ENCODE measurements at places on chromosomes 4 and X.

DNA sequence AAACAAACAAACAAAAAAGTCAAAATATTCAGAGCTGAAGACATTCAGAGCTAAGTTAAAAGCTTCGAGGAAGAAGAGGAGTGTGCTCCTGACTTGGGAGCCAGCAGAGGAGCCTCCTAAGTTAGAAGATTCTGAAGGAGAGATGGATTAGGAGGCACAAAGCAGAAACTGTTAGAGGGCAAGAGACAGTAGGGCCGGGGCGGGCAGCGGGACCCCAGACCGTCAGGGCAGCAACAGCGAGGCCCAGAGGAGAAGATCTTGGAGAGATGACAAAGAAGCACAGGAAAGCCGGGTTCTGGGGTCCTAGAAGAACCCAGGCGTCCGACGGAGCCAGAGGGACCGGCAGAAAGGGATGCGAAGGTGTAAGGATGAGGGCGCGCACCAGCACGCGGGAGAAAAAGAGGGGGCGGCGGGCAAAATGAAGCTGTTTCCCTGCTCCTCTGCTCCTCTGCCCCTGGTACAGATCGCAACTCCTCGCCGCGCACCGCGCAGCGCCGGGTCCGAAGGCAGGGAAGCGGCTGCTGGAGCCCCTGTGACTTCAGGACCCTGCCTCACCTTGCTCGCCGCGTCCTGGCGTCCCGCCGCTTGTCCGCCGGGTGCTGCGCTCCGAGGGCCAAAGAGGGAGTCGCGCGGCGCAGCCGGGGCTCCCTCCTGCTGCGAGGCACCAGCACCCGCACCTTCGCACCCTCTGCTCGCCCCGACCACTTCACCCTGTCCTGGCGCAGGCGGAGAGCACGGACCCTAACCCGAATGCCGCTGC is 477 bp downstream of the KLHL13 start:
- no peak for DNase-seq

DNA sequence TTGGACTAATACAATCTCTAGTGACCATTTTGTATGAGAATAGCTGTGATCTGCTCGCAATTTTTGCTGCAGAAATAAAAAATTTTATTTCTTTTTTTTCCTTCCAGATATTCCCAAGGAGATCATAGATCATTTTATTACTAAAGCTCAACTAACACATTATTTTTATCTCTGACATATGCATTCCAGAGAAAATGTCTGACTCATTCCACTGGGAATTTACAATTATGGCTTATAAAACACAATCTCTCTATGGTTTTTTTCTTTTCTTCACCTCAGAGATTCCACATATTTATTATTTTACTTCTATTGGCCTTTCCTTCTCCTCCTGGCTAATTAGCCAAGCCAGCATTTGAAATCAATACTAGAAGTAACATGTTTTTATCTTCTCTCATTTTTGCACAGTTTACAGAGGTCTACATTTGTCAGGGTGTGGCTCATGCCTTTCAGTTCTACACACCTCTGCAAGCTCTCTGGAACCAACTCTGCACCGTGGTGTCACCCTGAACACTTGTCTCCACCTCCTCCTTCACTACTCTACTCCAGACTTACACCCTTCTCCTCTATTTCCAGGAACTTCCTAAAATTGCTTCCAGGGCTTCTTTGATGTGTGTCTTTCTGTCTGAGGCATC is 59.8 kb upstream of the GPM6A start:
- no peak for DNase-seq

DNA sequence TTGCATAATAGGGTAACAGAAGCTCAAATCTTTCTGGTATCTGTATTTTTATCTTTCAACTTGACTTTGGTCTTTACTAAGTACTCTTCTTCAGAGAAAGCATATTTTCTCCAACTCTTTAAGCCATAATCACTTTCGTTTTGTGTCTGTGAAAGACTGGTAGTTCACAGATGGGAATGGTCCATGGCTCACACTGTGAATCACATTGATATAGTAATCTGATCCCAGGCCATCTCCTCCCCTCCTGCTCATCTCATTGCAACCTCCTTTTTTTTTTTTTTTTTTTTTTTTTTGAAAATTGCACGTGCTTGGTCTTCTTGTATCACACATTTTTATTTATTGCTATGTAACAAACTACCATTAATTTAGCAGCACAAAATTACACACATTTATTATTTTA is 694.5 kb upstream of the SLIT2 start:
- DNase-seq: no peak

GRCh38 chr4:25433966-25434827 is 57.1 kb downstream of the ANAPC4 start:
- no peak for DNase-seq

DNA sequence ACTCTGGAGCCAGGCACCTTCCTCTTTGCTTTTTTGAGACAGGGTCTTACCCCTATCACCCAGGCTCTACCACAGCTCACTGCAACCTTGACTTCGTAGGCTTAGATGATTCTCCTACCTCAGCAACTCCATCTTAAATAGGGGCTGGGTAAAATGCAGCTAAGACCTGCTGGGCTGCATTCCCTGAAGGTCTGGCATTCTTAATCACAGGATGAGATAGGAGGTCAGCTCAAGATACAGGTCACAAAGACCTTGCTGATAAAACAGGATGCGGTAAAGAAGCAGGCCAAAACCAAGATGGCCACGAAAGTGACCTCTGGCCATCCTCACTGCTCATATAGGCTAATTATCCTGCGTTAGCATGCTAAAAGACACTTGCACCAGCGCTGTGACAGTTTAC is 770.8 kb upstream of the PRKX start:
- no peak for DNase-seq

DNA sequence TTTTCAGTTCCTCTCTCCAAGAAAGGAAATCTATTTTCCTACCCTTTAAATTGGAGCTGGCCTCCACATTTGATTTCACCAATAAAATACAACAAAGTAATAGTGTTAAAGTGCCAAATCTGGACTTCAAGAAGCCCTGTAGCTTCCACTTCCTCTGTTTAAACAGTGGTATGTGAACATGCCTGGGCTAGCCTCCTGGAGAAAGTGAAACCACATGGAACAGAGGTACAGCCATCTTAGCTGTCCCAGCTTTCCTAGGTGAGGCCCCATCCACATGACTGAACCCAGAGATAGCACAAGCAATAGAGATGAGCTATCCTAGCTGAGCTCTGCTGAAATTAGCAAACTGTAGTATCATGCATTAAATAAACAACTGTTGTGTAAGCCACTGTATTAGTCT is 131.8 kb upstream of the VCX start:
- DNase-seq: no peak

- no peak for DNase-seq
Measured at GRCh38 chrX:13090027-13090338, 45.6 kb upstream of the FAM9C start.

- no peak for DNase-seq
Measured at GRCh38 chr4:56099378-56099786, 150.6 kb downstream of the CEP135 start.

- DNase-seq: no peak
Measured at GRCh38 chr4:147840838-147841738, 109.2 kb downstream of the ARHGAP10 start.

DNA sequence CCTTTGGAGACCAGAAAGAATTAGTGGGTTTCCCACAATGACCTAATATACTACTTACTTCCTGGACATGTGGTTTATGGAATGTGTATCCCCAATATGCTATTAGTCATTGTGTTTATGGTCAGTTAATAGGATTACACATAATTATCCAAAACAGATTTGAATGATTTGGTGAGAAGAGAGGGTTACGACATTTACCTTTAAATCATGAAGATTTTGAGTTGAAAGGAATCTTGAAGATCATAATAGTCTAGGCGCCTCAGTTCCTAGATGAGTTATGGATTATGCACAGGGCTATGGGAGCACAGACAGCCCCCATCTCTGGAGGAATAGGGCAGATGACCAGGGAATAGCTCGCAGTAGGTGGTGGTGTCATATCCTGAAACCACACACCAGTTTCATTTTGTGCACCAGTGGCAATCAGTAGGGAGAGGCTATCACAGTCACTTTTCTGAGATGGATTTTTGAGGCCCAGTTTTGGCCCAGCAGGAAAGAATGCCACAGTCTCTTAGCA is 61.3 kb downstream of the SEPTIN11 start:
- DNase-seq: no peak

DNA sequence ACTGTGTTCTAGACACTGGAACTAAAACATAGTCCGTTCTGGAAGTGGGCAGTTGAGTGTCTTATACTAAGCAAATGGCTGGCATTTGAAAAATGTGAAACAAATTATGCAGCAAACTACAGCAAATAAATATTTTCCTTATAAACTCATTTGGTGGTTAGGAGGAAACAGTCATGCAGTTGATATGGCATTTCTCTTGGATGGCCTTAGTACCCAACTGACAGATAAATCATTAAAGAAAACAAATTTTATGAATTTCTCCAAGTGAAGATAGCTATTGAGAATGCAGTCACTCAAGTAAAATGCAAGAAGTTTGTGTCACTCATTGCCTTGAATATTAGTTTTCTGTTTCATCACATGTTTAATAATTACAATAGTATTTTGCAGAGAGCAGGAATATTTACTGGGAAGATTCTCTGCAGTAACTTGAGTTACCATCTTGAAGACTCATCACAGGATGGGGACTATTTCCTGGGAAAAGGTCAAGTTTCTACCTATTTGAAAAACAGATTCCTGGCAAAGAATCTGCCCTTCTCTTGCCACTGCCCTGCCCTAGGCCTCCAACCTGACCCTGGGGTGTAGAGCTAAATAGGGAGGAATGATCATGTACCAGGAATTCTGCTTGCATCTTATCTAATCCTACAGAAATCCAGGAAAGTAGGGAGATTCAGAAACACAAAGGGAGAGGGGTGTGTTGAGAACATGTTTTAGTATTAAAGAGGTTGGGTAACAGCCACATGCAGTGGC is 105.9 kb downstream of the SH3RF1 start:
- DNase-seq: no peak

- DNase-seq: no peak
Measured at GRCh38 chr4:20723019-20723418, 22.8 kb downstream of the PACRGL start.

- DNase-seq: no peak
Measured at GRCh38 chrX:82848111-82848510, 660.0 kb upstream of the POU3F4 start.

DNA sequence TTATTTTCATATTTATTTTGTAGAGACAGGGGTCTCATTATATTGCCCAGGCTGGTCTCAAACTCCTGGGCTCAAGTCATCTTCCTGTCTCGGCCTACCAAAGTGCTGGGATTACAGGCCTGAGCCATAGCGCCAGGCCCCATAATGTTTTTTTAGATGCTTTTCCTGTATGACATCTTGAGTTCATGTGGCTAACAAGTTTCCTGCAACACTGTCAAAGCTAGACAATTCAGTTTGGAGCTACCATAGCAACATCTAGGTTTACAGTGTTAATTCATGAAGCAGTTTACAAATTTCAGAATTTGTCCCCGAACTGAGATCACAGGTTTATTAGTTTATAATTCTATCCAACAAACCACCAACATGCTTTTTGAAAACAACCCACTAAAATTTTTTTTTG is 6.4 kb upstream of the IL13RA2 start:
- DNase-seq: no peak

- DNase-seq: no peak
Measured at GRCh38 chr4:179678093-179678814, 2236.0 kb upstream of the AGA start.

DNA sequence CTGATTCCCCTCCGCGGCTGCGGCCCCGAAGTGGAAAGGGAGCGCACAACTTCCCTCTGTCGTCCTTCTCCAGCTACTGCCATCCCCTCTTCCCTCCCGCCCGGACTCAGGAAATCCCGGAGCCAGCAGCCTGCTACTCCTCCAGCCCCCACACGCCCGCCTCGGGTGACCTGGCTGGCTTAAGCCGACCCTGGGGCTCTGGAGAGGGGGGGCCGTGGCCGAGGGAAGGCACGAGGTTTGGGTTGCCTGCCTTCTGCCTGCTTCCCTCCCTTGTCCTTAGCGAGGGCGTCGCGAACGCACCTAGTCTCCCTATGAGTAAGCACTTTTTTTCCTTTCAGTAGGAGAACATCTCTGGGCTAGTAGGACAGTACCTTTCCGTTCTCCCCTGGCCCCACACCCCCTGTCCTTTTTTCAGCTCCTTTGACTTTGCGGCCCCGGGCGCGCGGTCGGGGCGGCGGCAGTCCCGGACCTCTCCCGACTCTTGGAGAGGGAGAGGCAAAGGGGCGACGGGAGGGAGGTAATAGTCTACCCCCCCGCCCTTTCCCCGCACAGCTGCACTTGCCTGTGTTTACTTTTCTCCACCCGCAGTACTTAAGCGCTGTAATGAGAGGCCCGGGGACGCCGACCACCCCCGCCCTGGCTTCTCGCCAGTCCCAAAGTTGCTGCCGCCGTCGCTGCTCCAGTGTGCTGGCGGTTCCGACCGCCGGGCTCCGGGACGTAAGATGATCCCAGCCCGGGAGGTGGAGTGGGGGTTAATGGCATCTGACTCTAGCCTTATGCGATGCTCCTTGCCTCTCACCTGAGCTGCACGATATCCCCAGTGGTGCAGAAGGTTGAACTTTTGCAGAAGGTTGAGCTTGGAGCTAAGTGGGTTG is 868 bp downstream of the PLS3 start:
- DNase-seq: no peak

DNA sequence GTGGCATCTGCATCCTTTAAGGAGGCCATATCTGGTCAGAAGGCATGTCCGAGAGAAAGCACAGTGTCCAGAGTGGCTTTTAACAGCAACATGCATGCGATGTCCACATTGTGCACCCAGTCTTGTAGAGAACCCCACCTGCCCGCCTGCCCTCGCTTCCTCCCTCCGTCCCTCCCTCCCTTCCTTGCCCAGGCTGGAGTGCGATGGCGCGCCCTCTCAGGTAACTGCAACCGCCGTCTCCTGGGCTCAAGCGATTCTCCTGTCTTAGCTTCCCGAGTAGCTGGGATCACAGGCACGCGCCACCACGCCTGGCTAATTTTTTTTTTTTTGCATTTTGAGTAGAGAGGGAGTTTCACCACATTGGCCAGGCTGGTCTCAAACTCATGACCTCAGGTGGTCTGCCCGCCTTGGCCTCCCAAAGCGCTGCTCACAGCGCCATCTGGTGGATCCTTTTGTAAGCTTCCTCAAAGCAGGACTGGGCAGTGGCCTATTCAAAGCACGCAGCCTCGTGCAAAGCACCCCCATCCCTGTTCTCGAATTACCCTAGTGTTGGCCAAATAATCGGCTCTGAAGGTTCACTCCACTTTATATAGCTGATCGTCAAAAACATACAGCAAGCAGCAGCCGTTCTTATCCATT is 15.0 kb downstream of the BRCC3 start:
- DNase-seq: peak; percentile 14

- no peak for DNase-seq
Measured at GRCh38 chr4:85681921-85682320, 207.0 kb downstream of the ARHGAP24 start.

GRCh38 chr4:108492816-108493595 is 127.4 kb upstream of the RPL34 start:
- DNase-seq: no peak

- no peak for DNase-seq
Measured at GRCh38 chr4:82287720-82288119, 86.1 kb downstream of the HNRNPD start.

GRCh38 chr4:88526221-88526815 is 2.7 kb upstream of the PYURF start:
- no peak for DNase-seq

DNA sequence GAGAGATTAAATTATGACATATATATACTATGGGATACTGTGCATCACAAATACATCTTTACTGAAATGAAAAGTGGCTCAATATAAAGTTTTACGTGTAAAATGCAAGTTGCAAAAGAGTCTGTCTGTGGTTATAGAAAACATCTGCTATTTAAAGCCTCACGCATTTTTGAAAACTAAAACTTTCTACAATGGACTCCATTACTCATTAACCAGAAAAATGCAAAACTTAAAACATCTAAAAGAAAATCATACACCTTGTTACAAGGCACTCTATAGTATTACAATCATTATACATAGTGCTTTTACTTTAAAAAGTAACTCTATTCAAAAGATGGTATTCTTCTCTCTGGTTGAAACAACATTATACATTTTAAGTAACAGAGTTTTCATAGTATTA is 755.6 kb downstream of the DMD start:
- DNase-seq: no peak

All from activated CD4-positive, CD25-positive, alpha-beta regulatory T cell treated with anti-CD3 and anti-CD28 coated beads, Interleukin-2, amount 50 U/mL, for 16 hours (primary cell).